ENCODE measurements at places on chromosomes 1 and 21. TPM values are rescaled to one million over a fixed set of nuclear protein-coding genes. Genes with fewer than 3 reads are reported as not detected.

GRCh38 chr1:42740851-42741580, 980 bp upstream of the CLDN19 start:
- DNase-seq = no peak

Gene AADACL3
- total RNA-seq = not detected

- no peak for DNase-seq
Measured at GRCh38 chr1:90347366-90347765, 352.5 kb downstream of the ZNF326 start.

Gene WLS
- total RNA-seq = 14.4 TPM

GRCh38 chr1:229447809-229448252, 13.9 kb upstream of the ACTA1 start:
- no peak for DNase-seq

DNA sequence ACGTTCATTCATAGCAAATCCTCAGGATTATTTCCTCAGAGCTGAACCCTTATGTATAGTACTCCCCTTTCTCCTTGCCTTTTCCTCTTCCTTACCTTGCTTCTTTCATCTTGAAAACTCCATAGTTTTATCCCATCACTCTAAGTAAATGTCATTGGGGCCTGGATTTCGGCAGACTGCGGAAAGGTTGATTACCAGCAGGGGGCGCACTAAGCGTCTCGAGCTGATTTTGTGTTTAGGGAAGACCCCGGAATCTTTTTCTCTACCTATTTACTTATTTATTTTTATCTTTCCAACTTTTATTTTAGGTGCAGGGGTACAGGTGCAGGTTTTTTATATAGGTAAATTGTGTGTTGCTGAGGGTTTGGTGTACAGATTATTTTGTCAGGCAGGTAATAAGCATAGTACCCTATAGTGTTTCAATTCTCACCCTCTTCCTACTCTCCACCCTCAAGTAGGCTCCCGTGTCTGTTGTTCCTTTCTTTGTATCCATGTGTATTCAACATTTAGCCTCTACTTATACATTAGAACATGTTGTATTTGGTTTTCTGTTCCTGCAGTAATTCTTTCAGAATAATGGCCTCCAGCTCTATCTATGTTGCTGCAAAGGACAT, 11.4 kb upstream of the MTARC1 start:
- DNase-seq = no peak

Gene NHLH1
- not detected for total RNA-seq

Gene FAM167B
- 0.35 TPM for total RNA-seq

DNA sequence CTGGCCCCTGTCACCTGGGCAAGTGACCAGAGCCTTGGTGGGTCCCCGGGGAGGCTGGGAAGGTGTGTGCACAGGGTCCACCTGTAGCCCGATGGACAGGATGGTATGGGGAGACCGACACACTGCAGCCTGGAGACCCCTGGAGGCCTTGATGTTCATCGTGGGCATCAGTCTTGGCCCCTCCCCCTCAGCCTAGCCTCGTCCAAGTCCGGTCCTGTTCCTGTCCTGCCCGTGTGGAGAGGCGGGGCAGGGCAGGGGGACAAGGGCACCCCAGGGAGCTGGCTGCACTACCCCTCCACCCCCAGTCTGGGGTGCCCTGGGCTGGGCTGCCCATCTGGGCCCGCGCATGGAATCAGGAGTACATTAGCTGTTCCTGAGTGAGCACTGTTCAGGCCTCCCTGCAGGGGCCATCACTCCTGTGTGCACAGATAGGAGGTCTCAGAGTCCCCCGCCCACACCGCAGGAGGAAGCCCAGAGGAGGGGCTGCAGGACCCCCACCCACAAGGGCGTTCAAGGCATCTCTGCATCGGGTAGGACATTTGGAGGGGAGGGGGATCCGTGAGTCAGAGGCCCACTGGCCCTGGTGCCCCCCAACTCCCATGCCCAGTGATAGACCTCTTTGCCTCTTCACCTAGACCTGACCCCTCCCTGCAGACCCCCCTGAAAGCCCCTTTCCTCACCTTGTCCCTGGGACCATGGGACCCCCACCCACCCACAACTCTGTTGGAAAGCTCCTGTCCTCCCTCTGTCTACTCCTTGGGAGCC, 63.2 kb downstream of the WNT9A start:
- no peak for DNase-seq

- no peak for DNase-seq
Measured at GRCh38 chr1:186536273-186536890, 75.5 kb upstream of the PDC start.

- no peak for DNase-seq
Measured at GRCh38 chr1:24226749-24227148, 39.7 kb upstream of the IFNLR1 start.

GRCh38 chr1:233620065-233620464, 6.2 kb downstream of the KCNK1 start:
- DNase-seq = no peak

DNA sequence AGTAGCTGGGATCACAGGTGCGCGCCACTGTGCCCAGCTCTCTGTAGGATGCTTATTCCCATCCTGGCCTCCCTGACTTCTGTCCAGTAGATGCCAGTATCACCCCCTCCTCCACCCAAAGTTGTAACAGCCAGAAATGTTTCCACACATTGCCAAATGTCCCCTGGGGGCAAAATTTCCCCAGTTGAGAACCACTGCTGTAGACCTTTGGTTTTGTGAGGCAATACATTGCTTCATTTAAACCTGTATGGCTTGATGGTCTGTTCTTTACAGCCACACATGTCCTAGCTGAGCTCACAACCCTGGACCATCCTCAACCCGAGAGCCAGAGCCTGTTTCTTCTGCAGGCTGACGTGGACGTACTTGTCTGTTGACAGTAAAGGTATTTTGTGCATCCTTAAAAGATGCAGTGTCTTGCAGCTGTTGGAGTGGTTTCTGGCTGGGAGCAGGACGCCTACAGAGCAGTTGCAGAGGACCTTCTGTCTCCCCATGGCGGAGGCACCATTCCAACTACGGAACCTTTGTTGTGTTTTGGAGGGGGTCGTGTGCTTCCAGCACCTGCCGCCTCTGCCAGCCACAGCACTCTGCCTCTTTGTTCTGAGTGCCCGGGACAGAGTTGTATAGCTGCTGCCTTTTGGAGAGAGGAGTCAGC, 26.6 kb downstream of the DOP1B start:
- DNase-seq = no peak

DNA sequence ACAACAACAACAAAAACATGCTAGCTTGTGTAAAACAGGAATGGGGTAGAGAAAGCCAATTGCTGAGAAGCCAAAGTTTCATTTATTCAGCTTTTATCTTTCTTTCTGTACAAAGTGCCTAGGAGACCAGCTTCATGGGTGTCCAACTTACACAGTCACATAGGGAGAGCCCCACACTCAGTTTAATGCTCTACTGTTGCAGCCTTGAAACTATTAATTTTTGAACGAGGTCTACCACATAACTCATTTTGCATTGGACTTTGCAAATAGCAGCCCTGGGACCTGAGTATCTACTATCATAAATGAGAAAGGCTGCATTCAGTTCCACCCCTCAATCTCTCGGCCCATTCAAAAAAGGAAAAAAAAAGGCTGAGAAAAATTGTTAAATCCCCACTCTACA, 98.8 kb downstream of the ZNF644 start:
- DNase-seq = no peak

- DNase-seq = no peak
Measured at GRCh38 chr1:167922023-167922422, 8.1 kb upstream of the ADCY10 start.

Gene TRAF5
- total RNA-seq = 9.1 TPM

All from epithelial cell of proximal tubule (primary cell).